ENCODE measurements at places on chromosomes 6 and 20. TPM values are rescaled to one million over a fixed set of nuclear protein-coding genes. Genes with fewer than 3 reads are reported as not detected.

Gene SERPINB6
- total RNA-seq = 66.0 TPM

- DNase-seq = peak; percentile 73
These were observed 8.0 kb upstream of the RTF2 start for GRCh38 chr20:56460459-56460858.

DNA sequence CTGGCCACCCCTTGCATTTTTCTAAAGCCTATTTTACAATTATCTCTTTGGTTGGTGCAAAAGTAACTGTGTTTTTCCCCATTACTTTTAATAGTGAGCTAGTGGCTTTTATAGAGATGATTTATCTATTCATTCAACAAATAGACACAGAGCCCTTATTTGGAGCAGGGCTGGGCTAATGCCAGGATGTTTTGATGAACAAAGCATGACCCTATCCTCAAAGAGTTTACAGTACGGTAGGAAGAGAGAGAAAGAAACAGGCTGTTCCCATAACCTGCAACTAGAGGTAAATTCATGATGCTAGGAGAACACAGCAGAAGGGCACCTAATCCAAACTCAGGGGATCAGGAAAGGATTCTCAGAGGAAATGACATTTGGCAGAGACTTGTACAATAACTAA is 37.3 kb upstream of the UST start:
- no peak for DNase-seq

Gene FAM110A
- 15.0 TPM for total RNA-seq

Gene C20orf141
- not detected for total RNA-seq

DNA sequence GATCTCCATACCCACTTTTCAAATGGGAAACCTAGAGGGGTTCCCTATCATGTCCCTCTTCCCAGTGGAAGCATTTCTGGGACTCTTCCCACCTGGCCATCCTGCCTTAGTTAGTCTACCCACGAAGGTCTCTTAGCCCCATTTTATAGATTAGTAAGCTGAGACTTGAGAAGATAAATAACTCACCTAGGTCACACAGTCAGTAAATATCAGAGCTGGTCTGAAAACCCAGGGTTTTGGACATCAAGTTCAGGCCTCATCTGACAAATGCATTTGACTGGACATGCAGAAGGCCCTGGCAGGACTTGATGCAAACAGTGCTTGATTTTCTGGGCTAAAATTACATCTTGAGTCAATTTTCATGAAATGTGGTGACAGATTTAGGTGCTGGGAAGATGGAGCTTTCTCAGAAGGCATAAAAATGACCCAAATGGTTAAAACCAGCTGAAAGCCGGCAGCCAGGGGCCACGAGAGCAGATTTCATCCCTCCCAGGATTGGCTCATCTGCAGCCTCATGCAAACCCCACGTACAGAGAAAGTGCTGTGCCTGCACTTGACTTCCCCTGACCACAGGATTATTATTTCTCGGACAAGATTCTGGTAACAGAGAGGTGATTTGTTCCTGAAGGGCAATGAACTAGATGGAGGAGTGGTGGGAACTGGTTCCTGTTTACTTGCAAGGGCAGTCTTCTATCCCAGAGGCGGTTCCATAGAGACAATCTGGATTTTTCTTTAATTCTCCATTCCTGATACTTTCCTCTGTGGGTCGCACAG is 23.1 kb downstream of the CPNE5 start:
- DNase-seq = no peak

Gene KHDC1
- total RNA-seq = 7.1 TPM

DNA sequence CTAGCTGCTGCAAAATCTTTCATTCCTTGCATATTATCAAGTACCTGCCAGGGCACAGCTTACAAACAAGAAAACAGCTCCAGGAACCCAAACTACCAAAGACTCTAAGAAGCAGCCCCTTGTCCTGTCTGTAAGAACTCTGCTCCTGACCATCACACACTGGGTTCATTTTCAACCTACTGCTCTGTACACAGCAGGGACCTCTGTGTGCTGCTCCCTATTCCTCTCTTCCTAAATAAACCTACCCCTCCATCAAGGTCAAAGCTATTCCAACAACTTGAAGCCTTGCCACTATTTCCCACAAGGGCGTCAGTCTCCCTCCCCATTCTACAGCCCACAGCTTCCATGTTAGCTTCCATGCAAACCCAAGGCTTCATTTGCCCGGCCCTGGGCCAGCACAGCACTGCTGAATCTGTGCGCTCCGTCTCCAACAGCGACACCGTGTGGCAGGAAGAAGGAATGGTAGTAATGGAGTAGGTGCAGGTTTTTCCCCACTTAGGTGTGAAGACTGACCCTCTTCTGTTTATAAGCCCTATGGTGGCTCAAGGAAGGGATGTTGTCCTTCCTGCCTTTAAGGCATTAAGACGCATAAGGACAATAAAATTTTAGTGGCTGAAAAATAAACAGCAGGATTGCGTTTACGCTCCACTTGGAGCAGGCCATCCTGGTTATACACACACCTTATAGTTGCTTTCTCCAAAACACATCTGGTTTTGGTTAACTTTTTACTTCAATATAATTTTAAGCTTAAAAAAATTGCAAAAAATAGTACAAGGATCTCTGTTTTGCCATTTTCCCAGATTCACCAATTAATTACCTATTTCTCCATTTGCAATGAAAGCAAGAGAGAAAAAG is 115.2 kb upstream of the NXT1 start:
- DNase-seq = no peak

DNA sequence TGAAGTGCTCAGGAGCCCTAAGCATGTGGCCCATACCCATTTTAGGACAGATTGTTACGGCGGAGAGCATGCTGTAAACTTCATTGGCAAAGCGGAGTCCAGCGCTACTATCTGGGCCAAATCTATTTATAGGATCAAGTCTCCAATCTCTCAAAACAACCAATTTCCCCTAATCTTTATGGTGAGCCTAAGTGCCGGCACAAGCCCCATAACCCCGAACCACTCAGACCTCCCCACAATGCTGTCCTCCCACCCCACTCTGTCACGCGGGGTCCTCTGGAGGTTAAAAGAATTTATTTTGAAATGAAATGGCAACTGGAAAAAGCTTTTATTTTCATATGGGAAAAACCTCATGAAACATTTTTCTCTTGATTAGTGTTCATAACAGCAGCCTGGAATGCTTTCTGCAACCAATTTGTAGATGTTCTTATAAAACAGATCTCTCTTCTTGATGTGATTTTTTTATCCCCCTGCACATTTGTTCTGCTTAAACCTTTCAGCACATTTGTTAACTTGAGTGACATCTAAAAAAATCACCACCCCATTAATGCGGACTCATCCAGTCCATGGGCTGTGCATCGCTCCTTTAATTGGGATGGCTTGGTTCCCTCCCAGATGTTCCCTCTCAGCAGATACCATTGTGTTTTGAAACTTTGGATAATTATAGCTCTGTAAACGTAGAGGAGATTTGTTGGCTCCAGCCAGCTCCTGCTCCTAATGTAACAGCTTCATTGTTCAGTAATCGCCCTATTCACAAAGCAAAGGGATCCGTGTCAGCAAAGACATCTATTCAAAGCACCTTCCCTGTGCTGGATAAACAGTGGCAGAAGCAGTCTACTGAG is 323.6 kb downstream of the CD83 start:
- DNase-seq = no peak

DNA sequence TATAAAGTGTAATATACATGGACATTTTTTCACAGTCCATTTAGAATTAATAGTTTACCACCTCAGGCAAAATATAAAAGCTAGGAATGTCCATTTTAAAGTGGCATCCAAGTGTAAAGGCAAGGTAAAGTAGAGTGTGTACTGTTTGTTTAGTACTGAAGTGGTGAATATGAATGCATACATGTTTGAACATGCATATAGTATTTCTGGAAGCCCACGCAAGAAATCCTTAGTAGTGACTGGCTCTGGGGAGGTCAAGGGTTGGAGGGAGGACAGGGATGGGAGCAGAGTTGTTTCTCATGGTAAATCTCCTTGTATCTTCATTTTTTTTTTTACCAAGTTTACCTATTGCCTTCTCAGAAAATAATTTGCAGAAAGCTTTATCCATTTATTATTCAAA is 129.2 kb downstream of the UNC5CL start:
- DNase-seq = no peak

Gene DACT2
- not detected for total RNA-seq

DNA sequence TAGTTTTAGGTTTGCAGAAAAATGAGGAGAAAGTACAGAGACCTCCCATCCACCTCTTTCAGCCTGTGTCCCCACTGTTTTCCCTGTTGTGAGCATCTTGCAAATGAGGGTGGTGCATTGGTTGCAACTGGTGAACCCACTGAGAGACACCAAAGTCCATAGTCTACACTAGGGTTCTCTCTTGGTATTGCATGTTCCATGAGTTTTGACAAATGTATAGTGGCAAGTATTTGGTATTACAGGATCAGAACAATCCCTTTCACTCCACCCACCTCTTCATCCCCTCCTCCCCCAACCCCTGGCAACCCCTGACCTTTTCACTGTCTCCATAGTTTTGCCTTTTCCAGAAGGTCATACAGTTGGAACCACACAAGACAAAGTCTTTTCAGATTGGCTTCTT is 20.1 kb downstream of the ZNF831 start:
- no peak for DNase-seq

- no peak for DNase-seq
These were observed 15.7 kb downstream of the ATG5 start for GRCh38 chr6:106309766-106310373.

Gene ADTRP
- 3.2 TPM for total RNA-seq

GRCh38 chr20:62161347-62161746 is 17.8 kb downstream of the SS18L1 start:
- DNase-seq = no peak

Gene REM1
- total RNA-seq = not detected

DNA sequence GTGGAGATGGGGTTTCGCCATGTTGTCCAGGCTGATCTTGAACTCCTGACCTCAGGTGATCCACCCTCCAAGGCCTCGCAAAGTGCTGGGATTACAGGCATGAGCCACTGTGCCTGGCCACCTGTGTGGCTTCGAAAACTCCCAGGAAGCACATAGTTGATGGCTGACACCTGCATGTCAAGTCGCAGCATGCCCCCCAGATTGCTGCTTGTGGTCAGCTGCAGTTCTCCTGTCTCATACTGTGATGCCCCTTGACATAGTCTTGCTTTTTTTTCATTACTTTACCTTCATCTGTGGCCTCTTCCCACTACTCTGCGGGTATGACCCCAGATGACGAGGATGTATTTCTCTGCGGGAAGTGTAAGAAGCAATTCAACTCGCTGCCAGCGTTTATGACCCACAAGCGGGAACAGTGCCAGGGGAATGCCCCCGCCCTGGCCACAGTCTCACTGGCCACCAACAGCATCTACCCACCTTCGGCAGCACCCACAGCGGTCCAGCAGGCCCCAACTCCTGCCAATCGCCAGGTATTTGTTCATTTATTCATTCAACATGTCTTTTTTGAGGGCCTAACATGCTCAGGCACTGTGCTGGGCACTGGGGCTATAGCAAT is 13.1 kb downstream of the ZNF341 start:
- DNase-seq = no peak

Gene TGM3
- not detected for total RNA-seq

DNA sequence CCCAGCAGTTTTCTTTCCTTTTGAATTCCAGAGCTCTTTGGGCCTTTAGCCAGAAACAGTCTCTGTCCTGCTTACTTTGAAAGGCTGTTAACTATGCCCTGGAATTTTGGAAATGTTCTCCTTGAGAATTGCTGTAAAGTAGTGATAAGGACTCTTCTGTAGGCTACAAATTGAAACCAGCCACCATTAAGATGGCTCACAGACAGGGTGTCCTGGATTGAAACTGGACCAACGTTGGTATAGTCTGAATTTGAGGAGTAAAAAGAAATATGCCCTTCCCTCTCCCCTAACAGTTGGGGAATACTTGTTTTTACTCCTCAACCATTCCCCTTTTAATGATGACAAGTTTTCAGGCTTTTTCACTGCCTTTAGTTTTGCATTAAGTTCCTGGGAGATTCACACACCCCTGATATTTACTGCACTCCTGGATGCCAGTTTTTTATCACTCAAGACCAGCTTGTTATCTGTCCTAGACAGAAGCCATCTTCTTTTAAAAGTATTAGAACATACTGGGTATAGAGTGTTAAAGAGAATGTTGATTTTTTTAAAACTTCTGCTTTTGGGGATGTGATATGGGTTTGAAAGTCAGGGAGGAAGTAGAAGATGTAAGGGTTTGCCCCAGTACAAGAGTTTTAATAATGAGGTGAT is 21.9 kb downstream of the TOP1 start:
- DNase-seq = no peak

- DNase-seq = no peak
These were observed 48.7 kb upstream of the CRISP1 start for GRCh38 chr6:49915035-49915434.

Gene RFX6
- not detected for total RNA-seq

DNA sequence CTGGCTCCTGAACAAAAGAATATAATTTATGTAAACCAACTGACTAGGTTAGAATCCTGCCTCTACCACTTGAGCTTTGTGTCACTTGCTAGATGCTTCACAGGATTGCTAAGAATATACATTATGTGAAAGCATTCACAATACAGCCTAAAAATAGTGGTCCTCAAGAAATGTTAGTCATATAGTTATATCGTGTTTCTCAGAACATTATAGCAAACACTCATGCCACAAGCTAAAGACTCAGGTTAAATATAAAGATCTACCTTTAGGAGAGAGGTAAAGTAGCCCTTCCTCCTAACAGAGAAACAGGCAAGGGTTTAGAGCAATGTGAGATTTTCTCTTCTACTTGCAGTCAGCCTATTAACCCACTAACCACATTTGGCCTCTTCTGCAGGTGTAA is 17.8 kb upstream of the ALDH8A1 start:
- DNase-seq = no peak

DNA sequence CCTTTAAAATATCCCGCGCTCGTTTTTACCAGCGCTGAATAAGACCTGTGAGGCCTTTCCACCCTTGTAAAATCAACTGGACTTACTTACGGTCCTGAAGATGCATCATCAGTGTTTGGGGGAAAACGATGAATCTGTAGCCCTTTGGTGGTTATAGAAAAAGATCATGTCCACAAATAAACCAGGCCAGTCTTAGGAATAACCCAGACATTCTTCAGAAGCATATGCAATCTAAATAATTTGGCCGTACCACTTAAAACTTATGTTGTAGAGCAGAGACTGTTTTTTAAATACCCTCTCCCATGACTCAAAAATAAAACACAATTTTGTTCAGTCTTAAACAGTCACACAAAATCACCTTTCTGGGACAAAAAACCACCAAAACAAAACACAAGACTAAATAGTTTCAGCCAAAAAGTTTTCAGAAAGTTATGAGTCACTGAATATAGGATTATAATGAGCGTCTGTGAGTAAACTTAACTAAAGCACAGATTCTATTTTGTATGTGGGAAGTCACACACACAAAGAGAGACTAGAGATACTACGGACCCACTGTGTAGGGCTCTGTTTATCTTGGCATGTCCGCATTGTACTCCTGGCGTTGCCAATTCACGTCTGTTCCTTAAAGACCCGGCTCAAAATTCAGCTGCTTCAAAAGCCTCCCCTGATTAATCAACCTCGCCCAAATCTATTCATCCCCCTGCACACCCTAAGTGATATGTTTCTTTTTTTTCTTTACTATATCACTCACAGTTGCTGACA is 26.5 kb upstream of the SMOC2 start:
- no peak for DNase-seq

- DNase-seq = no peak
These were observed 211.4 kb upstream of the CDYL start for GRCh38 chr6:4564801-4565271.

- no peak for DNase-seq
These were observed 233.0 kb downstream of the ANKRD60 start for GRCh38 chr20:57995381-57995977.

Gene PMEPA1
- 3.8 TPM for total RNA-seq
